ENCODE measurements at places on chromosomes 16 and 17. TPM values are rescaled to one million over a fixed set of nuclear protein-coding genes. Genes with fewer than 3 reads are reported as not detected.

DNA sequence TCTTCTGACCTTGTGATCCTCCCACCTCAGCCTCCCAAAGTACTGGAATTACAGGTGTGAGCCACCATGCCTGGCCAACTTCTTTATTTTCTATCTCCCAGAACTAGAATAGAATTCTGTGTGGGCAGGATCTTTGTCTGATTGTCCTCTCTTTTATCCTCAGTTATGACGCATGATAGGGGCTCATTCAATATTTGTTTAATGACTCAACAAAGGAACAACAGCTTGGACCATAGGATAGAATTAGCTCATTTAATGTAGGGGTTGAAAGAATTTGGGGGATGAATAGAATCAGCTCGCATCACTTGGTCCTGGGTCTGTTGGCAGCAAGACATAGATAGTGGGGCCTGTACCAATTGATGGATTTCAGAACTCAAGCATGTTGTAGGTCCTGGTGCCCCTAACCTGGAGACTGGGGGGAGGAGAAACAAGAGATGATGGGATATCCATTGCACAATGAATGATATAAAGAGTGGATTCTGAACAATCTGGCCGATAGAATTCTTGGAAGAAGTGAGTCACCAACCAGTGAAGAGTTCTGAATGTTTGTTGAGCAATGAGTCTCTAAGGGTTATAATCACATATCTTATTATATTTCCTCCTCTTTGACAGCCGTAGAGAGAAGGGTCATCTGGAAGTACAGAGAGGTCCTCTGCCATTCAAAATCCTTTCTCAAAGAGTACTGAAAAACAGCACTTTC lies 250.2 kb downstream of the HS3ST4 start:
- DNase-seq = no peak

DNA sequence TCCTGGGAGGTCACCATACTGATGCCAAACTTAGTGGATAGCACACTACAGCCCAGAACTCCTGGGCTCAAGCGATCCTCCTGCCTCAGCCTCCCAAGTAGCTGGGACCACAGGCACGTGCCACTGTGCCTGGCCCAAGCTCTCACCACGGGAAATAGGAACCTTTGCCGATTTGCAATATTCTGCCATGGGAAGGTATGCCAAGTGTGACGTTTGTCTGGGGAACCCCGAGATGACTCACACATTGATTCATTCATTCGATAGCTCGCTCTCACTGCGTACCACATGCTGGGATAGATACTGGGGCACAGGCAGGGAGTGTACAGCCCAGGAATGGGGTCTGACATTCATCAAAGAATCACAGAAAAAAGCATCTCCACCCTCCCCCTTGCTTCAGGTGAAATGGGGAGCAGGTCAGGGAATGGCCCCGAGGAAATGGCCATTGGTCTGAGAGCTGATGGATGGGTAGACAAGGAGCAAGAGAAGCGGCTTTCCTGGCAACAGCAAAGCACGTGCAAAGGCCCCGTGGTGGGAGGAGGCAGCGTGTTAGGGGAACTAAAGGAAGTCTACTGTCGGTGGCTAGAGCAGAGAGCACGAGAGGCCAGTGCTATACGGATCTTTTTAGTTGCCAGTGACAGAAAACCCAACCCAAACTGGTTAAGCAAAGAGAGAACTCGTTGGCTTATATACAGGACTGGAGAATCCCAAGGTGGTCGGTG lies 44.1 kb downstream of the DNAH17 start:
- peak; percentile 57 for DNase-seq

Gene PSKH1
- 14.8 TPM for total RNA-seq

Gene ABCA10
- 0.55 TPM for total RNA-seq

Gene KRT25
- total RNA-seq = not detected

Measured in renal cortical epithelial cell (primary cell).